ENCODE measurements at places on chromosomes 6 and 20.
A peak's percentile ranks its signal among the peaks of the same experiment; 100 is the strongest.

- no peak for DNase-seq
Observed at GRCh38 chr20:46899621-46900020, 5.0 kb downstream of the EYA2 start.

DNA sequence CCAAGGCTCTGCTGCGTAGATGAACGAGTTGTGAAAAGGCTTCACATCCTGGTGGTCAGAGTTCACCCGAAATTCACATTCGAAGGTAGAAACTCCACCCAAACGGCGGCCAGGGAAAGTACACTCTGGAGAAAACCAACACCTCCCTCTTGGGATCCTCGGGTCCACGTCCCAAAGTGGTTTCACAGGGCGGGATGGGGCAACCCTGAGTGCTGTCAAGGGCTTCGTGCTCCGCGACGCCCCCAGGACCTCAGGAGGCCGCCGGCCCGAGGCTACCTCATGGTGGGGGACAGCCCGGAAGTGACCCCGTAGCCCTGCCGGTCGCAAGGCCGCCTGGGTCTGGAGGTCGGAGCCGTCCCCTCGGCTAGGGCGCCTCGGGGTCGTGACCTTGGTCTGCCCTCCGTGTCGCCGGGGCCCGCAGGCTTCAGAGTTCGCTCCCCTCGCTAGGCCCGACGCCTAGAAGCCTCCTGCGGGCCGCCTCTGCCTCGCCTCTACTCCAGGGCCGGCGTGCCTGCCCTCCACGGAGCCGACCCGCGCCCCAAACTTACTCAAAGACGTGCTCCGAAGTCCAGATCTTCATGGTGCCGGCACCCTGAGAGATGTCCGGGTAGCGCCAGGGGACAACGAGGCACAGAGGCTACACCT is at the start of gene PRELID3B:
TSS of gene PRELID3B (minus strand) at position 636 of the 645 bp plus-strand sequence. CDS start at position 580, 56 bp downstream.
- no peak for DNase-seq

DNA sequence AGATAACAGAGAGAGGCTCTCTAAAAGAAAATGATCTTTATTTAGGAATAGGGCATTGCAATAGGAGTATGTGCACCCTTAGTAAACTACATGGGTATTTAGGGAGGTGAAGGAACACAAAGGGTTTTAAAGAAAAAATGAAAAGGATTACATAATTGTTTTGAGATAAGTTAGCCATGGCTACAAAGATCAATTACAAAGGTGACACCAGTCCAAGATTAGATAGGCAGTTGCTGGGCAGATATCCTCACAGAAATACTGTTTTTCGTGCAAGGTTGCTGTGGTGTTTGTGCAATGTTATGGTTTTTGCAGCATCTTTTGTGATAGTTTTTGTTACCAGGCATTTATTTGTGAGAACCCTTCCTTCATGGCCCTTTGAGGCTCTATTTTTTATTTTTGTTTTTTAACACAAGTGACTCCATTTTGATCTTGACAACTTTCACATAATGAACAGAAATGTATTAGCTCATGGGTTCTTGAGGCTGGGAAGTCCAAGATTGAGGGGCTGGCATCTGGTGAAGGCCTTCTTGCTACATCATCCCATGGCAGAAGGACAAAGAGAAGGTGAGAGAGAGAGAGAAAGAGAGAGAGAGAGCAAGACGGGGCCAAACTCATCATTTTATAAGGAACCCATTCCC is 5.6 kb upstream of the CCNC start:
- no peak for DNase-seq

- DNase-seq, result peak; percentile 17
Observed at GRCh38 chr20:32018269-32019155, 8.3 kb downstream of the CCM2L start.

GRCh38 chr6:111720931-111721496 is 115.3 kb upstream of the TRAF3IP2 start:
- DNase-seq, result no peak

DNA sequence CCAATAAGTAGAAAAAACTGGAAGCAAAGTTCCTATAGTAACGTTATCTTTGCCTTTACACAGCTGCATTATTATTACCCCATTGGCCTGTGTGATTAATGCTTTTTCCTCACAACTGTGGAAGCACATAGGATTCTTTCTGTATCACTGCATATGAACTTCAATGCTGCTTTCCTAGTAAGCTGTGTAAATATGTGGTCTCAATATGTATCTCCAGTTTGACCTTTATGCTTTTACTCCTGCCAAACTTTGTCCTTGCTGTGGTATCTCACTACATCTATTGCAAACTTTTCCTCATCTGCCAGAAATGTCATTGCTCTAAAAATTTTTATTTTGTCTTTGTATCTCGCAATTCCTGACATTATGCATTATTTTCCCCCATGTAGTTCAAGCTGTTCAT is 168.6 kb downstream of the ZFAND3 start:
- no peak for DNase-seq

DNA sequence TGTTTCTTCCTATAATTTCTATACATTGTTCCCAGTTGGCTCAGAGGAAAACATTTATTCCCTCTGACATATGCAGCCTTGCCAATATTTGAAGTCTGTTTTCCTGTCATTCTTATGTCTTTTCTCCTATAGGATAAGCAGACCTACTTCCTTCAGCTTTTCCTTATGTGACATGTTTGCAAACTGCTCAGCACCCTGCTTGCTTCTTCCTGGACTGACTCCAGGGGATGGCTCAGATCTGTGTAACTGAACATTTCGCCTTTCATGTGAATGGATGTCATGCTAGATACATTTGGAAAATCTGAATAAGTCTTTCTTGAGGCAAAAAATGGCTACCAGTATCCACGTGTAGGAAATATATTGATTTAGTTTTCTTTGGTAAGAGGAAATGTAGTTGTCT is 113.2 kb downstream of the CARMIL1 start:
- DNase-seq, result no peak

DNA sequence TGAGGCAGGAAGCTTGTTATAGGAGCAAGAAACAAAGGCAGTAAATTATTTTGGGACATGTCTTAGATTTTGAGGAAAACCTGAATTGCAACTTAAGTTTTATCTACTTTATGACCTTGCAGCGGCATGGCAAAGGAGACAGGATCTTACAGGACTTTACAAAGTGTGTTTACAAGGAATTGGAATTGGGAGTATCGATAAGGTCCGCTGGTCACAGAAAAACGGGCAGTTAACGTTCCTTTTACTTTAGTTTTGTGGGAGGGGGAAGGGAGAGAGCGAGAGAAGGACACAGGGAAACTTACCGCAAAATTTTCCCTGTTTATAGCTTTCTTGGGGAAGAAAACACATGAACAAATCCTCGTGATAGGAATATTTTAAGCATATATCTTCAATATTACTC is 1607.2 kb downstream of the GRIK2 start:
- no peak for DNase-seq

- DNase-seq, result no peak
Observed at GRCh38 chr6:125828476-125829039, 37.8 kb downstream of the NCOA7 start.

DNA sequence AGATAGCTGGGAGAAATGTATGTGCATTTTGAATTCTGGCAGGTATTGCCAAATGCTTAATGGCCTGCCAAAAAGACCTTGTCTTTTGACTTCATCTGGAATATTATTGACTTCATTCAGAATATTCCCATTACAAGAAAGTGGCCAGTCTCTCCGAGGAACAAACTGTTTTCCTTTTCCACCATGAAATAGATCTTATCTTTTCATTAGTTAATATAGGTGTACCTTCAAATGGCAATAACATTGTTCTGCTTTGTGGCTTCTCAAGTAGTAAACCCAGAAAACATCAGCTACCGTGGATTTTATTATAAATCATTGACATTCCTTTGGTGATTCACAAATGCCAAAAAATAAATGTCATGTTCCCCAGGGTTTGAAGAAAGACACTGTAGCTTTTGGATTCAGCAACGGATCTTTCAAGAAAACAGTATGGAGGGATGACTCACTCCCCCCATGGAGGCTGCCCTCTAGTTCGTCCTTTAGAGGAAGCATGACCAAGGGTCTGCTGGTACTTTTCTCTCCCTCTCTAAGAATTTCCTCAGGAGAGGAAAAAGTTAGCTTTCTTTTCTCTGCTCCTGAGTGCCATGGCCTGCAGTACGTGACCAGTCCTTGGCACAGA is 1.1 kb upstream of the RNF182 start:
- DNase-seq, result no peak

GRCh38 chr6:79375635-79376337 is 141.3 kb upstream of the HMGN3 start:
- DNase-seq, result no peak

GRCh38 chr6:28152531-28152930 is 10.8 kb downstream of the ZKSCAN8 start:
- no peak for DNase-seq

DNA sequence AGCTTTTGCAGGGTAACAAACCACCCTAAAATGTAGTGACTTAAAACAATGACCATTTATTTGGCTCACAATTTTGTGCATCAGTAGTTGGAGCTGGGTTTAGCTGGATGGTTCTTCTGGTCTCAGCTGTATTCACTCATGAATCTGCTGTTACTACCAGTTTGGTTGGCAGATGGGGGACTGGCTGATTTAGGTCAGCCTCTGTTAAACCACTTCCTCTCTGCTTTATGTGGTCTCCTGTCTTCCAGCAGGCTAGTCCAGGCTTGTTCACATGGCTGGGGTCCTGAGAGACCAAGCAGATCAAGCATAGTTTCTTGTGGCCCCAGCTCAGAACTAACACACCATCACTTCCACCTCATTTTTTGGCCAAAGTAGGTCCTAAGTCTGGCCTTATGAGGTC is 67.2 kb upstream of the LAMP5 start:
- DNase-seq, result no peak

GRCh38 chr6:130587778-130588520 is 222.1 kb downstream of the TMEM200A start:
- no peak for DNase-seq

DNA sequence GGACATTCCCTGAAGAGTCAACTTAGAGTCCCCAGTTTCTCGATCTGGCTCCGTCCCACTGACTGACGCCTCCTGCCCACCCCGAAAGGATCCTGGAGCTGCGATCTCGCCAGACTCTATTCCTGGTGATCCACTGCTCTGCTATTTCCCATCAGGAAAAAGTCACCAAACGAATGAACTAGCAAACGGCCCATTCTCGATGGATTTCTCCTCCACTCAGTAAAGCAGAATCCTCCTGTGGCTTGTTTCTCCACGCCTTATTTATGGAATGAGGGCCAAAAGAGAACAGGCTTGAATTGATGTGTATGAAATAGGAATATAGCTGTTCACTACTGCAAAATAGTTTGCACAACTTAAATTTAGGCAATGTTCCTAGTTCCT is 5.4 kb downstream of the NKX2-4 start:
- no peak for DNase-seq

GRCh38 chr20:58996226-58996611 is 10.8 kb downstream of the CTSZ start:
- DNase-seq, result no peak

Measured in stimulated activated CD8-positive, alpha-beta memory T cell treated with anti-CD3 and anti-CD28 coated beads, Interleukin-12 subunit alpha, Interleukin-12 subunit beta, amount 100 ng/mL, for 1 hour (primary cell).